ENCODE measurements at places on chromosomes 1 and 21. TPM values are rescaled to one million over a fixed set of nuclear protein-coding genes. Genes with fewer than 3 reads are reported as not detected.

The PEX11B gene
- total RNA-seq = 19.7 TPM

The CLIC6 gene
- total RNA-seq = not detected

The KRTAP10-5 gene
- not detected for total RNA-seq

The IQGAP3 gene
- 63.4 TPM for total RNA-seq

The CASQ1 gene
- not detected for total RNA-seq

The TNFRSF4 gene
- total RNA-seq = 0.38 TPM

The CLCNKB gene
- 1.9 TPM for total RNA-seq

The OPRD1 gene
- not detected for total RNA-seq

The TCHHL1 gene
- total RNA-seq = not detected

The NME7 gene
- 16.5 TPM for total RNA-seq

DNA sequence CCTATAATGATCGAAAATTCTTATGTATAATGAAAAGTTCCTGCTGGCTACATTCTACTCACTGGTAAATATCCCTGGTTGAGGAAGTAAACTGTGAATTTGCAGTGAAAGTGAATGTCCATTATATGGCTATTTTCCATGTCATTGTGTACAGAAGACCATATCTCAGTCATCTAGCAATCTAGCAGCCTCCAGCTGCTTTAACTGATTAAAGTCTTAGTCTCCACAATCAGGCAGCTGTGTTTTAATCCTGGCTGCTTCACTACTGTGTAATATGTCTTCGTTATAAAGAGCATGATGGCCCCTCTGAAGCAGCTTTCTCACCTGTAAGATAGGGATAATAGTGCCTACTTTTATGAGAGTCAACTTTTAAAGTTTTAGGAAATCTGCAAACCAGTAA lies 11.4 kb downstream of the CLCA2 start:
- no peaks in the 10 kb centered on the region for H3K36me3 ChIP-seq
- DNase-seq = no peak
- H3K4me3 ChIP-seq = no peak overlapping the region
- peaks cover 30% of the 10 kb centered on the region for H3K4me1 ChIP-seq

- DNase-seq = no peak
- peaks cover 34% of the 10 kb centered on the region for H3K36me3 ChIP-seq
These were observed 21.9 kb downstream of the LRRC8D start for GRCh38 chr1:89842567-89843272.

GRCh38 chr1:93607814-93608186 lies 73.8 kb downstream of the BCAR3 start:
- no peaks in the 10 kb centered on the region for H3K27me3 ChIP-seq
- no peak for DNase-seq
- H3K4me3 ChIP-seq = no peak overlapping the region

GRCh38 chr1:62676611-62677356 lies 11.4 kb downstream of the DOCK7 start:
- DNase-seq = no peak
- no peak overlapping the region for H3K4me3 ChIP-seq
- no peak overlapping the region for H3K27ac ChIP-seq
- 0 out of 2 replicates have a peak, but pooled peaks cover 4% of the 10 kb centered on the region for H3K4me1 ChIP-seq
- peaks cover 3% of the 10 kb centered on the region for H3K36me3 ChIP-seq

GRCh38 chr1:94708299-94708685 lies 111.9 kb upstream of the SLC44A3 start:
- H3K4me1 ChIP-seq = peaks cover 5% of the 10 kb centered on the region
- H3K27me3 ChIP-seq = no peaks in the 10 kb centered on the region
- no peaks in the 10 kb centered on the region for H3K36me3 ChIP-seq
- DNase-seq = no peak
- H3K27ac ChIP-seq = no peak overlapping the region

DNA sequence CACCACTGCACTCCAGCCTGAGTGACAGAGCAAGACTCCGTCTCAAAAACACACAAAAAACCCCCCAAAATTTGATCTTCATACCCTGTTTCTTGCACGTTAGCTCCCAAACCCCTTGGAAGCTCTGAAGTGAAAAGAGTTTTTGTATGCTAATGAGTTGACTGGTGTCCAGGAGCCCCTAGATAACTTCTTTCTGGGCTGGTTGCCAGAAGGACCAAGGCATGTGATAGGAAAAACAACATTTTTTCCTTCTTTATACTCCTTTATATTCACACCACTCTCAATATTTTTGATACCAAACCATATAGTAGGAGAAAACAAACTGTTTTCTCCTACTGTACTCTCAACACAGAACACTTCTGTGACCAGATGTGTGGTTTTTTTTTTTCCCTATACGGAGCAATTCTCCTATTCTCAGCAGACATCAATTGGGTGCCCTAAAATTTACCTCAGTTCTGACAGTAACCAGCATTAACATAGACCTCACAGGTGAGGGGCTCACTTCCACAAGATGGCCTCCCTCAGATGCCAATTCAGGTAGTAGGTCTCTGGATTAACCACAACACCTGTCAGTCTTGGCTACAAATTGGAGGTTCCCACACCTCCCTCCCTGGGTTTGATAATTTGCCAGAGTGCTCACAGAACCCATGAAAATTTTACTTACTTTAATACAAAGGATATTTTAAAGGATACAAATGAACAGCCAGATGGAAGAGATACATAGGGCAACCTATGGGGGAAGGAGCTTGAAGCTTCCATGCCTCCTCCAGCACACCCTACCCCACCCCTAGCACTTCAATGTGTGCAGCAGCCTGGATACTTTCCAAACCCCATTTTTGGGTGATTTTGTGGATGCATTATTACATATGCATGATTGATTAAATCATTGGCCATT lies 25.6 kb downstream of the ZYG11B start:
- no peaks in the 10 kb centered on the region for H3K36me3 ChIP-seq
- H3K27me3 ChIP-seq = no peaks in the 10 kb centered on the region
- DNase-seq = no peak

DNA sequence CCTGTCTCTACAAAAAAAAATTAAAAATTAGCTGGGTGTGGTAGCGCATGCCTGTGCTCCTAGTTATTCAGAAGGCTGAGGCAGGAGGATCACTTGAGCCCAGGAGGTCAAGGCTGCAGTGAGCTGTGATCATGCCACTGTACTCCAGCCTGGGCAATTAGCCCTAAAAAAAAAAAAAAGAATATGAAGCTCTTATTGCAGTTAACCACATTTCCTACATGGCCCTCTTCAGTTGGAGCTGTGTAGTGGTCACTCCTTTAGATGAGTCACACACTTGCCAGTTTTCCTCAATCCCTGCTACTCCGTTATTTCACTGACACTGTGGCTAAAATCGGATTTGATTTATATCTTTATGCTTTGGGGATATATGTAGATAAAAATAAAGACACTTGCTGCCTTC lies 11.8 kb downstream of the NFYC start:
- H3K27ac ChIP-seq = peak overlapping the region; percentile 31
- peak; percentile 24 for DNase-seq
- no peaks in the 10 kb centered on the region for H3K36me3 ChIP-seq

- H3K4me1 ChIP-seq = no peaks in the 10 kb centered on the region
- no peak for DNase-seq
- H3K4me3 ChIP-seq = no peak overlapping the region
- no peak overlapping the region for H3K27ac ChIP-seq
- no peaks in the 10 kb centered on the region for H3K27me3 ChIP-seq
These were observed 81.0 kb downstream of the CNIH3 start for GRCh38 chr1:224696891-224697765.

GRCh38 chr21:43774163-43774562 lies 1.9 kb downstream of the CSTB start:
- peaks cover 39% of the 10 kb centered on the region for H3K4me1 ChIP-seq
- H3K27ac ChIP-seq = peak overlapping the region; percentile 100
- peaks cover 15% of the 10 kb centered on the region for H3K36me3 ChIP-seq
- no peak for DNase-seq
- peak overlapping the region; percentile 96 for H3K4me3 ChIP-seq

- no peak for DNase-seq
- H3K27me3 ChIP-seq = peaks cover 32% of the 10 kb centered on the region
- H3K27ac ChIP-seq = no peak overlapping the region
- H3K4me1 ChIP-seq = no peaks in the 10 kb centered on the region
- H3K4me3 ChIP-seq = no peak overlapping the region
These were observed 100.3 kb downstream of the SEC16B start for GRCh38 chr1:177869586-177869985.

DNA sequence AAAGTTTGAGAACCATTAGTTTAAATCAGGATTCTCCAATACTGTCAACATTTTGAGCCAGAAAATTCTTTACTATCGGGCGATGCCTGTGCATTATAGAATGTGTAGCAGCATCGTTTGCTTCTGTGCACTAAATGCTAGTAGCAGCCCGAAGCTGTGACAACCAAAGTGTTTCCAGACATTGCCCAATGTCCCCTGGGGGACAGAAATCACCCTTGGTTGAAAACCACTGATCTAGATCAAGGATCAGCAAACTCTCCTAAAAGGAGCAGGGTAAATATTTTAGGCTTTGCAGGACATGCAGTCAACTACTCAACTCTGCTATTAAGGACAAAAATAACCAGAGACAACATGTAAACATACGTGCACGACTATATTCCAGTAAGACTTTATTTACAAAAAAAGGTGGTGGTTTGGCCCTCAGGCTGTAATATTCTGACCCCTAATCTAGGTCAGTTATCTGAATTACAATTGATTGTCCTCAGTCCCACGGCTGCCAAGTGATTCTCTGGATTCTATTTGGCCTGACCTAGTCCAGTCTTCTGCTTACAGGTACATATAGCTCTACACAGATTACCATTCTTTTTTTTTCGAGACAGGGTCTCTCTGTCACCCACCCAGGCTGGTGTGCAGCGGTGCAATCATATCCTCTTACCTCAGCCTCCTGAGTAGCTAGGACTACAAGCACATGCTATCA lies 10.6 kb downstream of the FAF1 start:
- H3K4me1 ChIP-seq = no peaks in the 10 kb centered on the region
- H3K27ac ChIP-seq = no peak overlapping the region
- no peak overlapping the region for H3K4me3 ChIP-seq
- no peaks in the 10 kb centered on the region for H3K36me3 ChIP-seq

DNA sequence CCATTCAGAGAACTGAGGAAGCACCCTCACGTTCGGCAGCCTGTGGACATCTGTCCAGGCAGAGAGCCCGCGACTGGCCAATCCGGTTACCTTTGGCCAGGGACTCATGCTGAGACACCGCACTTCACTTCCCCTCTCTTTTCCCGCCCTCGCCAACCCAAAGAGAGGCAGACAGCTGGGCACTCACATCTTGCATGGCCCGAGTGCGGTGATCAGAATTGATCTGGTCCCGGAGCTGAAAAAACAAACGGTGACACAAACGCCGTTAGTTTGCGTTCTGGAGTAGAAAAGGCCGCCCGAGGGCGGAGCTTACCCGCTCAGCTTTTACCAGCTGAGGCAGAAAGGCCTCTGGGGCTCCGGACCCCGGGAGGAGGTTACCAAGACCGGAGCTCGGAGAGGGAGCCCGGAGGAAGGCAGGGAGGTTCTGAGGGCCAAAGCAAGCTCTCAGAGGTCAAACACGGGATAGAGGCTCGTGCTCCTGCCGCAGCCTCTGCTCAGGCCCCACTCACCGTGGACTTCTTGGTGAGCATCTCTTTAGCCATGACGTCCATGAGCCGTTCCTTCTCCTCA lies 376 bp downstream of the SF3A3 start:
- H3K4me3 ChIP-seq = peak overlapping the region; percentile 89
- no peak for DNase-seq

GRCh38 chr1:112866151-112866550 lies 89.8 kb downstream of the SLC16A1 start:
- no peak overlapping the region for H3K4me3 ChIP-seq
- peaks cover 49% of the 10 kb centered on the region for H3K4me1 ChIP-seq
- DNase-seq = peak; percentile 60
- peak overlapping the region; percentile 67 for H3K27ac ChIP-seq
- no peaks in the 10 kb centered on the region for H3K36me3 ChIP-seq

GRCh38 chr1:21344750-21345443 lies 54.6 kb upstream of the ECE1 start:
- DNase-seq = no peak
- peaks cover 23% of the 10 kb centered on the region for H3K4me1 ChIP-seq

GRCh38 chr1:183417772-183418491 lies at the start of gene NMNAT2:
Gene NMNAT2, minus strand, starts transcription at chr1:183418380. Its CDS starts 113 bp downstream, at chr1:183418267.
- DNase-seq = peak; percentile 44
- H3K36me3 ChIP-seq = no peaks in the 10 kb centered on the region
- H3K27me3 ChIP-seq = no peaks in the 10 kb centered on the region
- H3K4me3 ChIP-seq = peak within 1 kb of the TSS; percentile 83
- H3K4me1 ChIP-seq = peaks cover 28% of the 10 kb centered on the region
- peak within 1 kb of the TSS; percentile 43 for H3K27ac ChIP-seq

DNA sequence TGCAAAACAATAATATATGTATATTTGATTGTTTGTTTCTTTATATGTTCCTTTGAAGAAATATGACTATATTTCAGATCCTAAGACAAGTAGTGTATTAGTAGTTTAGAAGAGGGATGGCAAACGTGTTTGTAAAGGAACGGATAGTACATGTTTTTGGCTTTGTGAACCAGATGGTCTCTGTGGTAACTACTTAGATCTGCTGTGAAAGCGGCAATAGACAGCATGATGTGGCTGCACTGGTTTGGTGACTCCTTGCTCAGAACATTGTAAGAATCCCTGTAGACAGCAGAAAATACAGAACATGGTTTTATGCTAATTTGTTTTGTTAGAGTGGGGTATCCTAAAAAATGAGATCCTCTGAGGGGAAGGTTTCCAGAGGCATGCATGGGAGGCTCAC lies 3.1 kb downstream of the ACADM start:
- no peak overlapping the region for H3K4me3 ChIP-seq
- peaks cover 17% of the 10 kb centered on the region for H3K4me1 ChIP-seq
- no peak for DNase-seq
- H3K27ac ChIP-seq = no peak overlapping the region
- H3K27me3 ChIP-seq = no peaks in the 10 kb centered on the region
- H3K36me3 ChIP-seq = 0 out of 2 replicates have a peak, but pooled peaks cover 2% of the 10 kb centered on the region

- H3K27ac ChIP-seq = no peak overlapping the region
- H3K27me3 ChIP-seq = no peaks in the 10 kb centered on the region
- H3K4me1 ChIP-seq = peaks cover 11% of the 10 kb centered on the region
These were observed 41.5 kb downstream of the PTPRC start for GRCh38 chr1:198680174-198680875.

GRCh38 chr1:9784508-9785133 lies 39.1 kb downstream of the CLSTN1 start:
- peak; percentile 37 for DNase-seq
- H3K4me3 ChIP-seq = no peak overlapping the region
- no peaks in the 10 kb centered on the region for H3K27me3 ChIP-seq
- no peaks in the 10 kb centered on the region for H3K4me1 ChIP-seq

GRCh38 chr1:147748676-147749350 lies 11.6 kb downstream of the GJA5 start:
- H3K36me3 ChIP-seq = no peaks in the 10 kb centered on the region
- peaks cover 31% of the 10 kb centered on the region for H3K4me1 ChIP-seq
- no peak overlapping the region for H3K27ac ChIP-seq
- DNase-seq = no peak
- no peaks in the 10 kb centered on the region for H3K27me3 ChIP-seq

- H3K27ac ChIP-seq = no peak overlapping the region
- no peaks in the 10 kb centered on the region for H3K4me1 ChIP-seq
- no peaks in the 10 kb centered on the region for H3K27me3 ChIP-seq
- no peaks in the 10 kb centered on the region for H3K36me3 ChIP-seq
These were observed 507.1 kb upstream of the ZRANB2 start for GRCh38 chr1:71587961-71588360.

GRCh38 chr1:18197299-18197698 lies 89.7 kb downstream of the IGSF21 start:
- no peaks in the 10 kb centered on the region for H3K4me1 ChIP-seq
- no peak overlapping the region for H3K4me3 ChIP-seq
- no peak for DNase-seq
- peaks cover 68% of the 10 kb centered on the region for H3K27me3 ChIP-seq
- no peak overlapping the region for H3K27ac ChIP-seq
- H3K36me3 ChIP-seq = no peaks in the 10 kb centered on the region
